ENCODE measurements at places on chromosomes 12 and 14.
A peak's percentile ranks its signal among the peaks of the same experiment; 100 is the strongest.

- DNase-seq: no peak
Observed at GRCh38 chr14:74062809-74063150, 21.5 kb downstream of the ALDH6A1 start.

GRCh38 chr12:118436986-118437385, 60.6 kb downstream of the SUDS3 start:
- DNase-seq: no peak

DNA sequence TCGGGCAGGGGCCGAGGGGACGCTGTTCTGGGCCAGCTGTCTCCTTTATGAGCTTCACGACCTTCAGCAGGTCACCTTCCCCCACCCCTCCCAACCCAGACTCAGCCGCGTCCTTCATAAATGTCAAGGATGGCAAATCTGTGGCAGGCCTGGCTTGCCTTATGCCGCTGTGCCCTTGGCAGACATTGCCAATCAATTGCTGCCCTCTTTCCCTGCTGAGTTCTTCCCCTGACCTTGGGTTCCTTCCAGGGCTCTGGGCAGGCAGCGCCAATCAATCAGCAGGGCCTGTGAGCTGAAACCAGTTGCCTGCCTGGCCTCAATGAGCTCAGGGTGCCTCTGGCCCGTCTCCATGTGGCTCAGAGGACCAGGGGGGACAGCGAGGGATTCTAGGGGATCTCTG, 7.7 kb downstream of the FAM222A start:
- no peak for DNase-seq

DNA sequence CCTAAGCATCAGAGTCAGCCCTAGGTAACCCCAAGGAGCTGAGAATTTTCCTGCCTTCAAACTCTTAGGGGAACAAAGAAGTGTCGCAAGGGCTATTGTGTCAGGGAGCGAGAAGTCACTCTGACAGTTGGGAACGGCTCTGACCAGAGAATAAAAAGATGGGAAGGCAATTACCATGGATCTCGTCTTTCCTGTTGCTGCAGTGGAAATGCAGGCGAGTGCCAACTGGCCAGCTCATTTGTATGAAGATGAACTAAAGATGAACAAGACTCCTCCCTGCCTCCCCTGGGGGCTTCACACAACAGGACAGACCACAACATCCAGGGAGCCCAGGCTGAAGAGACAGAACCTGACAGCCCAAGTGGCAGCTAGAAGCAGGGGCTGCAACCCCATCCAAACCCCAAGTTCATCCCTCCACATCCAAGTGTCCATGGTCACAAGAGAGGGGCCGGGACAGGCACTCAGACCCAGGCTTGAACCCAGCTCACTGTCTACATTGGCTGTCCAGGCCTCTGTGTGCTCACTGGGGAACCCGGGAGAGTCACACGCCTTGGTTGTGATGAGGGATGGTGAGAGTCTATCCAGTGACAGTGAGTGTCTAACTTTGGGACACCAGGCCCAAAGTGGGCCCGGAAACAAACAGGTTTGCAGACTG, 322.4 kb downstream of the BCL11B start:
- DNase-seq: no peak

DNA sequence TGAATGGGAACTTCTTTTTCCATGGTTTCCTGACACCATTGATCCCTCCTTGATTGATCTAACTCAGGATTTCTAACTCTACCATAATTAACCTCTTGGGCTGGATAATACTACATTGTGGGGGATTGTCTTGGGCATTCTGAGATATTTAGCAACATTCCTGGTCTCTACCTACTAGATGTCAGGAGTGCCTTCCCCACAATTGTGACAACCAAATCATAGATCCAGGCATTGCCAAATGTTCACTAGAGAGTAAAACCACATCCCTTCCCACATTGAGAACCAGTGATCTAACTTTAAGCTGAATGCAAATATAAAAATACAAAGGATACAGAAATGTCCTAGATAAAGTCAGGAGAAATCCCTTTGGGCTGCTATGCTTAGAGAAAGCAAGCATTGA, 36.9 kb upstream of the CCDC198 start:
- no peak for DNase-seq

DNA sequence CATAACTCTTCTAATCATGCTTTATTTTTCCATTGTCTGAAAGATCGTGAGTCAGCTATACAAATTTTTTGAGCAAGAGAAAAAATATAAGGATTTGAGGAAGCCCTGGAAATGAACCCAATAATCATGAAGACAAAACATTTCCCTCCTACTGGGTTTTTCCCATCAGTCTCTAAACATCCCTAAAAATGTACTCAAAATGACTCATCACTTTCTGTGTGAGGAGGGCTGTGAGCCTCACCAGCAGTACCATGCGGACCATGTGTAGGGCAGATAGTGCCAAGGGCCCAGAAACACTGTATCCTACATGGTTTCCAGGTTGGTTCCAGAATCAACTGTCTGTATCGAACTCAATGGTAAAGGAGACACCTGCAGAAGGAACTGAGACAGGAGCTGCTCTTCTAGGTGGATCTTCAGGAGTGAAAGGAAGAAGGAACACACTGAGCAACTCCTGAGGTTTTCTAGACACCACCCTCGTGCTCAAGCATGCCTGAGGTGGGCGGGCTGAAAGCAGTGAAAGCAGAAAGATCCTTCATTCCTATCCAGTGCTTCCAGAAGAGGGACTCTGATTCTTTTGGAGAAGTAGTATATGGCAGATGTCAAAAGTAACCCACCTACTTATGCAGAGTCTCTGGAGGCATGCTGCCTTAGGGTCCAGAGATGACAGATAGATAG, 48.6 kb upstream of the RHOJ start:
- no peak for DNase-seq

- no peak for DNase-seq
Observed at GRCh38 chr12:80268924-80269749, 169.8 kb downstream of the OTOGL start.

DNA sequence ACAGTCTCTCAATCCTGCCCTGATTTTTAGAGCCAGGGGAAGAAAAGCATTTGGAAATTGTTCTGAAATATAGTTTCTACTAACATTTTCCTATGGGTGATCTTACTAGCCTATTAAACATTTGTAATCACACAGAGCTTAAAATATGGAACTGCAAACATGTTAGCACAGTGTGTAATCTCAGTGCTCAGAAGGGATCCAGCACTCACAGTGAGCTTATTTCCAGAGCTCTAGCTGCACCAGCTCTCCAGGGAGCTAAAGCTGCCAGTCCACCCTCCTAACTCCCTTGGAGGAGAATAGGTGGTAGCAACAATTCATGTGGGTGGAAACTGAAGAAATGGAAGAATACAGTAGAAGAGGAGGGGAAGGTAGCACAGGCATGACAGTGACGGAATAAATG, 64.9 kb upstream of the SYT1 start:
- no peak for DNase-seq

GRCh38 chr14:101604935-101605780, 43.9 kb downstream of the DIO3 start:
- no peak for DNase-seq

DNA sequence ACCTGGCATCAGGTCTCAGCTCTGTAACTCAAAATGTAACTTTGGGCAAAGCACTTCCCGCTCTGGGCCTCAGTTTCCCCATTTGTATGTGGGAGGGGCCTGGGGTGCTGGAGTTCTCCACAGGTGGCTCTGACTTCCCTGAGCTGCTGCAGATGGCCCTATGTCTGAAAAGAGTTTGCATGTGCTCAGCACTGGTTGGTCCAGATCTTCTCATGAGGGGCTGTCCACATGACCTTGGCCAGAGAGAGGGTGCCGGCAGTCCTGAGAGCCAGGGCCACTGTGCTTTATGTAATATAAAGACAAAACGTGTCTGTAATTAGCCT, 7.2 kb upstream of the CACNA2D4 start:
- DNase-seq: no peak

GRCh38 chr12:78028426-78028825, 197.7 kb downstream of the NAV3 start:
- DNase-seq: no peak

- peak; percentile 94 for DNase-seq
Observed at GRCh38 chr12:6613015-6613775, 6.0 kb upstream of the CHD4 start.

- DNase-seq: no peak
Observed at GRCh38 chr12:92385296-92385695, 239.7 kb upstream of the BTG1 start.

DNA sequence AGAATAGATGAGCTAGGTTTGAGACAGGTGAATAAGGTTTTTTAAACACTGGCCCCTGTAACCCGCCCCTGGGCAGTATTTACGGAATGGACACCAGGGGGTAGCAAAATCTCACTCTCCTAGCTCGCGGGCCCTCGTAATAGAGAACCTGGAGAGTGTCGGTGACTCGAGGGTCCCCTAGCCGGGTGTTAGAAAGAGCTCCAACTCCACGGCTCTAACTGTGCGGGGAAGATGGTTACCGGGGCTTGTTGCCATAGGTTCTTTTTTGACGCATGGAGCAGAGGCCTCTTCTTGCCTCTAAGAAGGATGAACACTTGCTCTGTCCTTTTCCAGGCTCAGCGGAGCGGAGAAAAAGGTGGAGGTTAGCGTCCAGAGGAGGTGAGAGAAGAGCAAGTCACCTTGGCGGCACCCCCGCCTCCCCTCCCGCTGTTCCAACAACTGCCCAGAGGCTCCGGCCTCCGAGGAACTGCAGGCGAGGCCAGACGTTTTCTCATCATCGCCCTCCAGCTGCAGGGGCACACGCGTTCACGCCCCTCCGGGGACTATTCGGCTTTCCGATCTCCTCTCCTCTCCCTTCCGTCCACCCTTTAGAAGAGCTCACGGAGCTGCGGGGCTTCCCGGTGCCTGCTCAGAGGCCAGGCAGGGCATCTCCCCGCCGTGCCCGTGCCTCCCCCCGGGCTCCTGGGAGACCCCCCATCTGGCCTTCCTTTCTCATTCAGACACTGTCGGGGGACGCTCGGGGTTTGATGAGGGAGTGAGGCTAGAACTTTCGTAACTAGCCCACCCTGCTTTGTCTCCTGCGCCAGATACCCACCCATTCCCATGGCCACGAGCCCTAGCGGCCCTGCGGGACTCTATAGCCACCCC, 1.4 kb upstream of the ARHGEF40 start:
- peak; percentile 76 for DNase-seq

GRCh38 chr12:20507056-20507455, 138.7 kb downstream of the PDE3A start:
- DNase-seq: no peak

DNA sequence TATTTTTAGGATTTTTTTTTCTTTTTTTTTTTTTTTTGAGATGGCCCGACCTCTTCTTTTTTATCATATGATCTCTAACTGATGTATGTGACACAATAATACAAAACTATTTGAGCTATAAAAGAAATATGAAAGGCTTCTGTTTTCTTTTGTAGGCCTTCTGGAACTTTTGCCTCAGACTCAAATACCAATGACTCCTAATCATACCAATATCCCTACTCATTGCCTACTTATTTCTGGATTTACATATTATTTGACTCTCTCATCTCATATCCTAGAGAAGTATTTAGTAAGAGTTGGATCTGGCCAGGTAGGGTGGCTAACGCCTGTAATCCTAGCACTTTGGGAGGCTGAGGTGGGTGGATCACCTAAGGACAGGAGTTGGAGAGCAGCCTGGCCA, 12.7 kb upstream of the WDR89 start:
- no peak for DNase-seq

DNA sequence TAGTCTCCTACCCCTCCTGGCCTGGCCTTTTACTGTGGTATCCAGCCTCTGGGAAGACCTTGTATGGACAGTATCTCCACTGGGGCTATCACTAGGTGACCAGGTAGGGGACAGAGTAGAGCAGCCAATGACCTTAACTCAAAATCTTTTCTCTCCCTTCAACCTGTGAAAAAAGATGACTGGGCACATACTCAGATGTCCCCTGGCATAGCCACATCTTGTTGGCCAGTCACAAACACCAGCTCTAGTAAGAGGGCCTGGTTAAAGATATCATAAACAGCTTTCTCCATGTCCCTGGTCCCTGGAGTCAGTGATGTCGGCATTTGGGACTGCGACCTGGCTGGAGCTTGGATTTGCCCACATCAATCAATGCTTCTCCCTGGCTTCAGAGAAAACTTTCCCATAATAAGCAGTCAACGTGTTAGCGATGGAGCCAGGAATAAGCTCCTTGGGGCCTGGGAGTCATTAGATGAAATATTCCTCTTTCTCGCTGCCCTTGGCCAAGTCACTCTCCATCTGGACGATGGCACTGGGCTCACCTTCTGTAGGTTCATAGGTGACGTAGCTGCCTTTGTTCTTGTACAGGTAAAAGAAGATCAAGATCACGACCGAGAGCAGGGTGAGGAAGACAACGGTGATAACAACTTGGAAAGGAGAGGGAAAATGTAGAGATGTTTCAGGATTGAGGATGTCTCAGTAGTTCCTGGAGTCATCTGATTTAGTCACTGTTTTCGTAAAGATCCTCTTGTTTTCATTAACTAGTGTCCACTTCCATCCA, 7.0 kb downstream of the DAZAP2 start:
- no peak for DNase-seq

GRCh38 chr12:76216585-76217472, 131.4 kb downstream of the BBS10 start:
- DNase-seq: no peak

- no peak for DNase-seq
Observed at GRCh38 chr12:116539361-116539771, 19.8 kb upstream of the MAP1LC3B2 start.

DNA sequence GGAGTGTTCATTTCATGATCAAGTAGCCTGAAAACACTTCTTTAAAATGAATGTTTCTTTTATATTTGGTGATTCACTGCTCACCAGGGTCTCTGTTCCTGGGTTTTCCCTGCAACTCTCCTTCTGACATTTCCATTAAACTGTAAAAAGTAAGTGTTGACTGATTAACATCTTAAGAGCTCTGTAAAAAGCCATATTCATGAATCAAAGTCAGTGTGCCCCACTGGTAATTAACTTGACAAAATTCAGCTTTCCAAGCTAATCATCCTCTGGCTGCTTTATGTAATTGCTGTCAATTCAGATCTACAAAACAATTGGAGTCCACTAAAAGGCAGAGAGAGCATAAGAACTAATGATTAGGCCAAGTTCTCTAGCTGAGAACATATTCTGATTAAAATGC, 41.6 kb downstream of the CNTN1 start:
- no peak for DNase-seq
